ENCODE measurements at places on chromosomes 12 and 14.

DNA sequence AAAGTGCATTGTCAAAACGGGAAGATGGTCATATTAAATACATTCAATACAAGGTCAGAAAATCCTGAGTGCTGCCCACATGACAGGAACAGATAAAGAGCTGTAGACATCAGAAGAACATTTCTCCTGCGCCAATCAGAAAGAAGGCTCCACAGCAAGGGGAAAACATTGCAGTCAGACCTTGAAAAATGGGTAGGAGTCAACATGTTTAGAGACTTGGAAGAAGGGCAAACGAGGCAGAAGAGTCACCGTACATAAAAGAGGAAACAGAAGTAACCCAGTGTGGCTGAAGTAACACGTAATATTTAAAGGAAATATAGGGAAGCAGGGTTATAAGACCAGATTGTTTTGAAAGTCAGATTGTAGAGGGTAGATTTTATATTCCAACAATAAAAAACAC is 11.9 kb downstream of the SPPL3 start:
- no peak for DNase-seq

DNA sequence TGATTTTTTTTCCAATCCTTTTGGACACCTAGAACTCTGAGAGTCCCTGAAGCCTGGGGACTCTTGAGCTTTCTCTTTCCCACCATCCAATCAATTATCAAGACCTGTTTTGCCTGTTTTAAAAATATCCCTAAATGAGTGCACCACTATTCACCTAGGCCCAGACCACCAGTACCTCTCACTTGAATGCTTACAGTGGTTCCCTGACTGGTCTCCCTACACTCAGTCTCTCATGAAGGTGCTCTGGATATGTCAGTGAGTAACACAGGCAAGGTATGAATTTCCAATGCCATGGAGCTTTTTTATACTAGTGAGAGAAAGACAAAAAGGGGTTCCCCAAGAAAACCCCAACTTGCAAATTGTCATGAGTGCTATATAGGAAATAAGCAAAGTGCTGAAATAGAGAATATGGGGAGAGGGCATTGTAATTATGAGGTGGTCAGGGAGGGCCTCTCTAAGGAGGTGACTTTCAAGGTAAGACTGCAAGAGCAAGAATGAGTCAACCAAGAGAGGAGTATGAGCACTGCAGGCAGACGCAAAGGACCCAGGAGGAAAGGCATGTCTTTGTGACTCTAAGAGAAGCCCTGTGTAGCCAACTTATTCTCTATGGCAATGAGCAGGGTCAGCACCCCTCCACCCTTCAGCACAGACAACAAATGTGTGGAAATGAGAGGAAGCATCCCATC is 85.3 kb upstream of the MBIP start:
- DNase-seq, result no peak

DNA sequence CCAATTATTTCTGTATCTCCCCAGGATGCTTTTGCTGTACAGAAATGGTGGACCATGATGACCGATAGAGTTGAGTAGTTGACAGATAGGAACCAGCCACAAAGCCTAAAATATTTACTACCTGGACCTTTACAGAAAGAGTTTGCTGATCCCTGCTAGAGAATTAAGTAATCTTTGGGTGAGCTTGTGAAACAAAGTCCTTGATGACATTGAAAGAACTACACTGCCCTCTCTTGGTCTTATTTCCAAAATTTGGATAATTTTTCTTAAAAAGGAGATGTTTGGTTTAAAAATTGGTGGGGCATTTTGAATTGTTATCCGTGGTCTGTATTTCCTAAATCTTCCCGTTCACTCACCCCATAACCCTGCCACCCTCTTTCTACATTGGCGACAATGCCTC is 13.7 kb upstream of the TCTN1 start:
- no peak for DNase-seq

GRCh38 chr12:41264281-41264680 is 76.2 kb downstream of the PDZRN4 start:
- DNase-seq, result no peak

- no peak for DNase-seq
Measured at GRCh38 chr12:51388846-51389245, 2.4 kb downstream of the GALNT6 start.

DNA sequence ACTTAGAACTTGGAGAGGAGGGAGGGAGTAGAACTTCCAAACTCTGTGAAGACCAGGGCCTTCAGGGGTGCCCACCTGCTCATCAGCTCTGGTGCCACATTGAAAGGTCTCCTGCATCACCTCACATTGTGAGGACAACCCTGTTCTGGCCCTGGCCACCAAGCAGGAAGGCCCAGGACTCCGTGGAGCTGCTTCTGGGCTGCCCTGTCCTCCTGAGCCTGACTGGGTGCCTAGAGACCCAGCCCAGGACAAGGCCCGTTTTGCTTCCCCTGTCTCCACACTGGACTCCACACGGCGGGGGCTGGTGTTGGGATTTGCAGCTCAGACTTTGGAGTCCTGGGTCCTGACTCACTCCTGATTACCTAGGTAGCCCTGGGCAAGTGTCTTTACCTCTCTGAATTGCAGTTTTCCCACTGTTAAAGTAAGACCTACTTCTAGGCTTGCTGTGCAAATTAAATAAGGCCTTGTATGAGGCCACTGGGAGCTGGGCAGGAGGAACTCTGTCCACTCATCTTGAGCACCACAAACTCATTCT is 12.5 kb upstream of the KRT82 start:
- no peak for DNase-seq

Measured in adrenal gland (tissue), 19 donors.